ENCODE measurements at places on chromosomes 12 and 14.

- DNase-seq = no peak
Measured at GRCh38 chr12:20211981-20212421, 156.3 kb upstream of the PDE3A start.

DNA sequence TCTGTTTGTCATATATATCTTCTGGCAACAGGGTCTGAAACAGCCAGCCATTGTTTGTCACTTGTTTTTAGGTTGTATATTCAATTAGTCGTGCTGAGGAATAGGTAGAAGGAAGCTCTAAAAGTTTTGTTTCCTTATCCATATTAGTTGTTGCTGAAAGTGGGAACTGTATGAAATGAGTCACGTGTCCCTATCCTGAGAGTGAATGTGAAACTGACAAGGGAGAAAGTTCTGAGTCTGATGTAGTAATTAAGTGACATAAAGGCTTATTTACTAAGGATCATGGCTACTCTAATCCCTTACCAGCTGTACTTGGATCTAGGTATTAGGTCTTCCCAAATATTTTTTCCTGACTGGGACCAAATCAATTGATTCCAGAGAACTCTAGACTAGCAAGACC, 16.4 kb downstream of the FAM234B start:
- no peak for DNase-seq

- no peak for DNase-seq
Measured at GRCh38 chr12:24803430-24804245, 145.3 kb downstream of the BCAT1 start.

DNA sequence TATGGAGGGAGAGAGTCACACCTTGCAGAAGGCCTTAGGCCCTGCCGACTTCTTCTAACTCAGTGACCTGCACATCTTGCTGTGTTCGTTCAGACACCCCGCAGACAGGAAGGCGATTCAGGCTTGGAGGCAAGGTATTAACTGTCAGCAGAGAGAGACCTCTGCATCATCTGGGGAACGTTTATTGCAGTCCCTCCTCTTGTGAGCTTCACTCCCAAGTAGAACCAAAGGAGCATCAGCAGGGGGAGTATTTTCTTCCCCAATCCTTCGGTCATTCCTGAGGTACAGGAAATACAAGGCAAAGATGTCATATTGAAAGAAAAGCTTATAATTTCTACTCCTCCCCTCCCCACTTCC, 217.9 kb downstream of the CRADD start:
- DNase-seq = no peak

Measured in activated gamma-delta T cell treated with anti-CD3 and anti-CD28 coated beads, Interleukin-2, amount 50 U/mL, for 16 hours (primary cell).